Lower leg skin (tissue), 4 donors: ENCODE measurements at places on chromosomes 2 and 18. TPM values are rescaled to one million over a fixed set of nuclear protein-coding genes. Genes with fewer than 3 reads are reported as not detected.

DNA sequence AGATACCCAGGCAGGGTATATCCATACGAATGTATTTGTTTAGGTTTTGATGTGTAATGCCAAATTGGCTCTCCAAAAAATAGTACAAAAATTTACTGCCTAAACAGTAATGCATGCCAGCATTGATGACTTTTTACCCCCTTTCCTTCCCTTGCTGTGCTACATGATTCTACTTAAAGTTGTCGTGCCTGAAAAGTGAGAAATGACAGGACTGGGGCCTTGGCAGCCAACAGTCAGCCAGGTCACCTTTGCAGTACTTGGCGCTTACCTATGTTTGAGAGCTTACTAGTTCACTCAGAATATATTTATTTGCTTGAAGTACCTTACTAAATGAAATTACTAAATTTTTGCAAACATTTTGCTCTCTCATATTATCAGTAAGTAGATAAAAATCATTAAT lies 1329.1 kb downstream of the DPP10 start:
- DNase-seq, result no peak

Gene PRSS56
- not detected for total RNA-seq

DNA sequence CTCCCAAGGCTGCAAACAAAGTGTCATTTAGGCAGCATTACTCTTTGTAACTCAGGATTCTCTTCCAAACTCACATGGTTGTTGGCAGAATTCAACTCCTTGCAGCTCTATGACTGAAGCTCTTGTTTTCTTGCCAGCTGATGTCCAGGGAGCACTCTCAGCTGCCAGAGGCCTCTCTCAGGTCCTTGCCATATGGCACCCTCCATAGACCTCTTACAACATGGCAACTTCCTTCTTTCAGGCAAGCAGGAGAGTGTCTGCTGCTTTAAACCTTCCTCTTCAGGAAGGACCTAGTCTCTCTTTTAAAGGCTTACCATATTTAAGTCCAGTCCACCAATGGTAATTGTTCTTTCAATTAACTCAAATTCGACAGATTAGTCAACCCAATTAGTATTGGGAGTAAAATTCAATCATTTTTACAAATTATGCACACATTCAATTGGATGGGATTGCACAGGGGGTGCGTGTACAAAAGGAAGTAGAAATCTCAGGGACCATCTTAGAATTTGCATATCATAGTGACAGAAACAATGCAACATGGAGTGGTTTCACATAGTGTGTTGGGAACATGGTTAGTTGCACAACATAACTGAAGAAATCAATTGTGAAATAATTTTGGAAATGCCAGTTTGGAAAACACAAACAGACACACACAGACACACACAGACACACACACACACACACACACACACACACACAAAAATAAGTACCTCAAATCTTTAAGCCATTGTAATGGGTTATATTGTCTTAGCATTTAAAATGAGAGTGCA lies 893.5 kb upstream of the ZEB2 start:
- no peak for DNase-seq

Gene CRACDL
- 22.6 TPM for total RNA-seq

- DNase-seq, result no peak
Observed at GRCh38 chr2:9538000-9538507, 17.6 kb downstream of the ADAM17 start.

- no peak for DNase-seq
Observed at GRCh38 chr2:1301056-1301455, 112.2 kb upstream of the TPO start.

DNA sequence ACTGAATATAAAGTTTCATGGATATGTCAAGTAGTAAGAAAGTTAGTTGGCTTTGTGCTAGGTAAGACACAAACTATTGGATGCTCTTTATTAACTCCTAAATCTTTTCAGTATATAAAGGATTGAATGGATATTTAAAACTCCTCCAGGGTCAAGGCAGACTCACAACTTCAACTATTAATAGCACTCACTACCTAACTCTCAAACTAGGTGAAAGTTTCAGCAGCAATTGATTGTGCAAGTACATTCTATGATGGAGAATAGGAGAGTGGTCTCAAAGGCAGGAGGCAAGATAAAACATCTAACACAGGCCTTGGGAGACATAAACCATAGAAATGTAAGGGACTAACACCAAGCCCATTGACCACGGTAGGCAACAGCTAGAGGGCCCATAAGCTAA lies 328.9 kb upstream of the CHAC2 start:
- no peak for DNase-seq

DNA sequence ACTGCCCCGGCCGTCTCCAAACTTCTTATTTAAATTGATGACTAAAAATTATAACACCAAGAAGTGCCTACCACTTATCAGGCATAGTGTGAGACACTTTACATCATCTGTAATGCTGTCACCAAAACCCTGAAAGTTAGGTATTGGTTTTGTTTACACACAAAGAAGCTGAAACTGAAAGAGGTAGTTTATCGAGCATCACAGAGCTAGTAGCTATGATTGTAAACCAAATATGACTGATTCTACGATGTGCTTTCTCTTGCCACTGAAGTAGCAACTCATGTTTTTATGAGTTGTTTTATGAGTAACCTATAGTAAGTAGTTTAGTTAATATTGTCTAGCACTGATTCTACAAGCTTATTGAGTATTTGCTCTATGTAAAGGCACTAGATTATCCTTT lies 31.5 kb downstream of the DYNC1I2 start:
- no peak for DNase-seq

DNA sequence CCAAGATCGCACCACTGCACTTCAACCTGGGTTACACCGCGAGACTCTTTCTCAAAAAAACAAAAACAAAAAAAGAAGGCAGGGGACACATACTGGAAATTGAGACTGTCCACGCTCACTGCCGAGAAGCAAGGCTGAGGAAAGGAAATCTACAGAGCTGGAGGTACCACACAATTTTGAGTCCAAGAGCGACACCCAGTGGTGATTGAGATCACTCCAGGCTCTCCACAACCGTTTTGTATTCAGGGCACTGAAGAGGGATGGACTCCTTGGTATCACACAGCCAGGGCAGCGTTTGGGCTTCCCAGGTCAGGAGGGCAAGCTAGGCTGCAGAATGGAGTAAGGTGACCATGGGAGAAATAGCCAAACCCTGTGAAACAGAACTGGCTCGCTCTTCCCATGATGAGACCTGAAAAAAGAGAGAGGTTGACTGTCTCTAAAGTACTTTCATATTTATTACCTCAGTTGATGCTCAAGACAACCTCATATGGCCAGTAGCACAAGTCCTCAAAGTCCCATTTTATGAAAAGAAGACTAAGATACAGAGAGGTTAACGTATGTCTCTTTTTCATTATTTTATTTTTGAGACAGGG lies 74.5 kb upstream of the YPEL5 start:
- DNase-seq, result no peak

GRCh38 chr2:180472133-180472532 lies 465.0 kb upstream of the CWC22 start:
- no peak for DNase-seq

- no peak for DNase-seq
Observed at GRCh38 chr18:22346401-22346952, 71.2 kb downstream of the CTAGE1 start.

- DNase-seq, result no peak
Observed at GRCh38 chr2:44553456-44553855, 191.7 kb downstream of the CAMKMT start.

DNA sequence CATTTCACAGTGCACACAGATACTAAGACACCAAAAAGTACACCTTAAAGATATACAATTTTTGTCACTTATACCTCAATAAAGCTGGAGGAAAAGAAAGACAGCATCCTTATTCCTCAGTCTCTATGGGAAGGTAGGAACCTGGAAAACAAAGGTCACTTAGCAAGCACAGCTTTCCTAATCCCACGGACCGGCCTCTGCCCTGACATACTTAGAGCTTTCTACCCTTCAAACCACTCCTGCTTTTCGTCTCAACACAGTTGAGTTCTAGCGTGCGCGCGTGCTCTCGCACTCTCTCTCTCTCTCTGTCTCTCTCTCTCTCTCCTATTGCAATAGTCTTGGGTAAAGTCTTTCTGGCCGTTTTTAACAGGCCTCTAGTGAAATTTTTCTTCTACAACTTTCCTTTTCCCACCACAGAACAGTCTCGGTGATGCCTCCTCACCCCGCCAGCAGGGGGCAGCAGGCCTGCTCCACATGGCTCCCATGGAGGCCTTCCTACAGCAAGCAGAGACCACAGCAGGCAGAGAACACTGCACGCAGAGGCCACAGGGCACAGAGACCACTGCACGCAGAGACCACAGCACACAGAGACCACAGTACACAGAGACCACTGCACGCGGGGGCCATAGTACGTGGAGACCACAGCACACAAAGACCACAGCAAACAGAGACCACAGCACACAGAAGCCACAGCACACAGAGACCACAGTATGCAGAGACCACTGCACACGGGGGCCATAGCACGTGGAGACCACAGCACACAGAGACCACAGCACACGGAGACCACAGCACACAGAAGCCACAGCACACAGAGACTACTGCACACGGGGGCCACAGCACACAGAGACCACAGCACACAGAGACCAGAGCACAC lies 106.9 kb downstream of the FBXO15 start:
- DNase-seq, result no peak

Gene SLC14A1
- total RNA-seq, result 1.5 TPM

DNA sequence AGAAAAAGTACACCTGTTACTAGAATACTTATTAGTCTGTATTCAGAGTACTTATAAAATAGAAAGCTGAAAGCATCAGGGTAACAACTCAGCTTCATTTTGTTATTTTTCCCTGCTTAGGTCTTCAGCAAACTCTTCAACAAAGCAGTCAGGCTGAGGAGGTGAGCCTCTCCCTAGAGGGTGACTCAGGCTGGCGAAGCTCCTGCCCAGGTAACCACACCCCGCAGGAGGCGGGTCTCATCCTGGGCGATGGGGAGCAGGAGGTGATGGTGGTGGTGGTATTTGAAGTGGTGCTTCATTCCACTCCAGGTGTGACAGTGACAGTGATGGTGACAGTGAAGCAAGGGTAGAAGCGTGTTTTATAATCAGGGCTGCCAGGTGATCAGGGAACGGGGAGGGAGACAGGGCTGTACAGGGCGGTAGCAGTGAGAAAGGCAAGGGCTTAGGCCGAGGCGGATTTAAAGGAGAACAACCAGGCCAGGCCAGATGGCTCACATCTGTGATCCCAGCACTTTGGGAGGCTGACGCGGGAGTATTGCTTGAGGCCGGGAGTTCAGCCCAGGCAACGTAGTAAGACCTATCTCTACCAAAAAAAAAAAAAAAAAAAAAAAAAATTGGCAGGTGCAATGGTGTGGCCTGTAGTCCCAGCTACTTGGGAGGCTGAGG lies 127.1 kb downstream of the SOCS6 start:
- no peak for DNase-seq

Gene DNAH6
- total RNA-seq, result 0.72 TPM

DNA sequence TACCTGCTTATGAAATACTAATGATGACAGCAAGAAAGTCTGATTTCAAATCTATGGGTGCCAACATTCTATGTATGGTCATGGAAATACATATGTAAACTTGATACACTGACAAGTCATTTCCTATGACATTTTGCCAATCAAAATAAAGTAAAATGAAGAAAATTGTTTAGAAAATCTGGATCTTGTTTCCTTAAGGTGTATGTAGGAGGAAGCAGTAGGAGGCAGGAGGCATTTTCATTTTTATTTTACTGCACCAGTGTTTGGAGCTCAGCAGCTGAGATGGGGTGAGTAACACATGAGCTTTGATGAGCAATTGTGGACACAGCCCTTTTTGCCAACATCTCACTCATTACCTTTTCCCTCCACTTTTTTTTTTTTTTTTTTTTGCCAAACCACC lies 167.0 kb downstream of the AFF3 start:
- no peak for DNase-seq

- no peak for DNase-seq
Observed at GRCh38 chr2:12543076-12543977, 173.4 kb upstream of the TRIB2 start.

DNA sequence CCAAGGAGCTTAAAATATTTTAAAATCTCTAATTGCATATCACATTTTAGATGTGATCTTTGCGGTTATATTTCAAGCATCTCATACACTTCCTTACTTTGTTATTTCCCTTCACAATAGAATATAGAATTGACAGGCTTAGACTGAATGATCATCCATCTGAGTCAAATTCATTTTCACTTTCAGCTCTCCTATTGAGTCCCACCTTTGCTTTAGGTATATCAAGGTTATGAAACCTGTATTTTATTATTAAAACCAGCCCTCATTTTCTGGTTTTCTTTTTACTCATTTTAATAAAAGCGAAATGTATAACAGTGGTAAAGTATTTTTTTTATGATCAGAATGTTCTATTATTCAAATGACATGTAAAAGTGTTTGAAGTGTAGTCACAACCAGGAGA lies 162.9 kb upstream of the KYNU start:
- no peak for DNase-seq

GRCh38 chr18:27899893-27900292 lies 277.0 kb downstream of the CDH2 start:
- no peak for DNase-seq

DNA sequence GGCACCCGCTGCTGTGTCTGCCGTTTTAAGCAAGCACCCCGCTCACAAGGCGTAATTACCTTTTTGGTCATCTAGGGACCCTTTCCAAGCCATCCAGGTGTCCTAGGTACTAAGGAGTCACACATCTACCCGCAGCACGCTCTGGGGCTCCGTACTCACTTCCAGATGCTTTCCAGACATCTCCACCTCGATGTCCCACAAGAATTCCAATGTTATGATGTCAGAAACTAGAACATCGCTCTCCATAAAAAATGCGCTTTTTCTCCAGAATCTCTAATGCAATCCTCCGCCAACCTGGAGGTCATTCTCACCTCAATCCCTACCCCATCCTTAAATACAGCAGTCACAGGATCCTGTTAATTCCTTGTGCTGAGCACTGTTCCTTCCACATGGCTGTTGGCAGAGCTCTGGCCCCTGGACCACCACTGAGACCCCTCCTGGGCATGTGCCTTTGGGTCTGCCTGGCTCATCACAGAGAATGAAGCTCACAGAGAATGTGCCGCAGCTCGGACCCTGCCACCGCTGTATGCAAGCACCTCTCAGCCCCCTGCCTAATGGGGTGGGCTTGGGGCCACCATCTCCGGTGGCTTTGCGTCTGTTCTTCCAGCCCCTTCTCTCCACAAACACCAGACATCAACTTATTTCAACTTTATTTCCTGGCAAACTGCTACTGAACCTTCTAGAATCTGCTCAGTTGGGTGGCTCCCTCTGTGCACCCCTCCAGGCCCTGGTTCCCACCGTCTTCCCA lies 4.6 kb upstream of the PXDN start:
- peak; percentile 73 for DNase-seq

DNA sequence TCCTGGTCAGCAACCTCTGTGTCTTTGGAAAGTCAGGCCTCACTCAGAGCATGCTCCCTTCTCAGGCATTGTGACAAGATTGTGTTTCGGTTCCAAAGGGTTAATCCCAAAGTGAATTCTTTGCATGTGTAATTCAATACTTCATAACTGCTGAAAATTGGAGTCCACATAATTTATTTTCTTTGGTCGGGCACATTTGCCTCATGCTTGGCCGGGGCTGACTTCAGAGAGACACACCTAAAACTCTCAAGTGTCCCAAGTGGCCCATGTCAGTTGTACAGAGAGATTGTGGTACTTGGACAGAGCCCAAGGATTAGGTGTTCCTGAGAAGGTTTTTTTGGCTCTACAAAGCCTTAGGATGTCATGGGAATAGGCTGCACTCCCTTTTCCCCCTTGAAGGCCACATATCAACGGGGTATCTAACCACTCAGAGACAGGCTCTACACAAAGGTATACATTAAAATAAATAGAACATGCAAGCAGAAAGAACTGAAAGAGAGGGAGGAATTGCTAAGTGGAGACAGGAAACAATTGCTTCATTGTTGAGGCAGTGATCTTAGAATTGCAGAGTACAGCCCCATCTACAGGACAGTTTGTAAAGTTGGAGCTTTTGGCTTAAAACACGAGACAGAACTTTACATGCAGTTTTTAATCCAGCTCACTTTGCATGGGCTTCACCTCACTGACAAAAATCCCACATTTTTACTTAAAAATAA lies 1232.3 kb upstream of the ZEB2 start:
- DNase-seq, result peak; percentile 85

Gene RESP18
- total RNA-seq, result not detected
